ENCODE measurements at places on chromosomes 3 and 15.

GRCh38 chr3:81643721-81644120 lies 117.7 kb downstream of the GBE1 start:
- no peak for DNase-seq

GRCh38 chr3:71725271-71725991 lies at the start of gene EIF4E3:
EIF4E3 (minus strand) TSS chr3:71725402; CDS start chr3:71725367, 35 bp downstream.
- DNase-seq: no peak

DNA sequence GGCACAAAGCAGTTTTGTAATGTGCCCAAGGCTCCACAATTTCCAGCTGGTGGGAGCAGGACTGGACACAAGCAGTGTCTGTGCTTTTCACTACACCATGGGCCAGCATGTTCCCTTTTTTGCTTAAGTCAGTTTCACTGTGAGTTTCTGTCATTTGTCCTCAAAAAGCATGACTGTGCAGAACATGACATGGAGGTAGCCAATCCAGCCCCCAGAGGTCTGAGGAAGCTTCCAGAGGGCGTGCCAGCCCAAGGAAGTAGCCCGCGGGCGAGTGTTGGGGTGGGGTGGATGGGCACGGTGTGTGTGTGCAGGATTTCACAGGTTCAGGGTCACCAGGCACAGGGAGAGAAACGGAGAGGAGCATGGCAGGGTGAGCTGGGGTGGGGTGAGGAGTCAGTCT lies 8.0 kb upstream of the EEFSEC start:
- peak; percentile 85 for DNase-seq

DNA sequence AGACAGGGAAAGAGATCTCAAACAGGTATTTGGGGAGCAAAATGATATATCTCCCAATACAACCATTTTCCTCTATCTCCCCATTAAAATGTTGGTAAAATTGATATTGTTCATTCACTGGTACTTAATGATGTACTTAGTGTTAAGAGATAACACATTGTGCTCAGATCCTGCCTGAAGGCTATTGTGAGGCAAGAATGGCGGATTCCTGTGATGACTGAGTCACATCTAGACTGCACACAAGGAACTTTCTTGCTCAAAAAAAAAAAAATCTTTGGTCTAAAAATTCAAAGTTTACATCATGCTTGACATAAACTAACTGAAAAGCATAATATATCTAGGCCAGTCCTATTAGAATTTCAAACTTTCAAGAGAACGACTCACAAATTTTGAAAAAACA lies 171.1 kb upstream of the TTC14 start:
- no peak for DNase-seq

DNA sequence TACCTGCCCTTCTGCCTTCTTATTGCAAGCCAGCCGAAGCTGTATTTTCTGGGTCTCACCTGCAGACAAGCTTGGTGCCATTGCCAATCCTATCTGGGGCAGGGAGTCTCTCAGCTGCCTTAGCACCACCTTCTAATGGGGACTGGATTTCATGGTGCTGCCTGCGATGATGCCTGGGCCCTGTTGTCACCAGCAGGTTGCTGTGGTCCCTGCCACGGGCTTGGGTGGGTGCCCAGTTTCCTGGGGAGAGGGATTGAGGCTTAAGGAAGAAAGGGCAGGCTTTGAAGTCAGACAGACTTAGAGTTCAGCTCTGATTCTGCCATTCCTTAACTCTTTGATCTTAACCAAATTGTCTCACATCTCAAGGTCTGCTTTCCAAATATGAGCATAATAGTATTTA lies 87.4 kb upstream of the CD96 start:
- no peak for DNase-seq

DNA sequence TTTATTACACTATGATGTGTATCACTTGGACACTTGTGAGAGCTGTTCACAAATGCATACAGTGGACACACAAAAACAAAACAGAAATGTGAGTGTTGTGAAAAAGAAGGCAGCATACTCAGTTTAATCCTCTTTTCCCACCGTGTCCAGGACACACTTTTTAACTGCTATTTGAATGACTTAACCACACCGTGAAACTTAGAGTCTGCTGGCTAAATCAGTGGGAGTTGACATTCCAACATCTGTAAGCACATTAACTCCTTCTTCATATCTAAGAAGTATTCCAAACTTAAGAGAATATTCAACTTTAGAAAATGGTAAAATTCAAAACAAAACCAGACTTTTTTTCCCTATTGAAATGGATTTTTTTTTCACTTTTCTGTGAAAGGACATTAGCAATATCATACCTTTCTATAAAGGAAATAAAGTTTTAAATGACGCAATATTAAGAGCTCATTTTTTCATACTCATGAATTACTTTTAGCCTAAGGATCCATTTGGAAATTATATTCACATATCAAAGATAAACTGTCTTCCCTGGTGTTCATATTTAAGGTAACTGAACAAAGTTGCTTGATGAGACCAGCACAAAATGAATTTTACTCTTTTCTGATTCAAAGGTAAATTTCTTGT lies 316.6 kb downstream of the RBMS3 start:
- no peak for DNase-seq

- DNase-seq: no peak
Observed at GRCh38 chr3:38453913-38454177, 155 bp downstream of the ACVR2B start.

DNA sequence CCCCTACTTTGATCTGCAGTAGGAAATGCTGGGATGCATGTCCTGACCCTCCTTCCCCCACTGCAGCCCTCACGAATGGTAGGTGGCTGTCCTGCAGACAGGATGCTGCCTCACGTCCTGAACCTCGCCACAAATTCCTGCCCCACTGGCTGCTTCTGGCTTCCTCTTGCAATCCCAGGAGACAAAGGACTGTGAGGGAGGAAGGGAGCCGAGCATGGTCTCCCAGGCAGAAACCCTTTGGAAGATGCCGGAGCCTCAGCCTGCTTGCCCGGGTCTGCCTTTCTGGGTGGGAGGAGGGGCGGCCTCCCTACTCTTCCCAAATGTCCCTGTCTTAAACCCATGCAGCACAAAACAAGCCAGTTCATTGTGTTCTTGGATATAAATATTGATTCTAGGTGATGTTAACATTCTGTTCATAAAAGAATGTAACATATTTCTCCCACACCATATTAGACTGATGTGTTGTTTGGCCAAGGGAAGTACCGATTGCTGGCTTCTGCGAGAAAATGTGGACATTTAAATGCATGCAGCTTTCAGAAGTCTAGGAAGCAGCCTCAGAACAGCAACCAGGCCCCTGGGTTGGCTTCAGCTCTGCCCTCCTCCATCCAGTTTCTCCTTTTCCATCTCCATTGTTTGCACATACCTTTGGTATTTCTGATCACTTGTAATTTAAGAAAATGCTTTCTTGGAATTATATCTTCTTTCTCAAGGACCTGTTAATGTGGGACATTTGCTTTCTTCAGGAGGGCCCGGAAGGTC lies 75.3 kb downstream of the HMG20A start:
- DNase-seq: no peak

DNA sequence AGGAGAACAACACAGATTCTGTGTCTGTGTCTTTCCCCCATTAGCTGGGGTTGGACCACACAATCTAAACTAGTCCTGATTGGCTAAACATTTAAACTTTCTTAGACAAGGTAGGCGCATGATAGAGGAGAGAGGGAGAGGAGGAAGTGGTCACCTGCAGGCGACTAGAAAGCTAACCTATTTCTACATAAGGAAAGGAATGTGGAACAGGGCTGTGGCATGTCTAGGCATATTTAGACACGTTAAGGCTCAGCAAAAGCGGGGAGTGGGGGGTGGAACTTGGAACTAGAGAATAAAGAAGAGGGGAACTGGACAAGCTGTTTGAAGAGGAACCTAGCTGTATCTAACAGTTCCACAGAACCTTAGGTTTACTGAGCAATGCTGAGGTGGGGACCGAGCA lies 12.8 kb downstream of the LRRC28 start:
- DNase-seq: no peak

Measured in lower leg skin (tissue), 4 donors.